Stimulated activated CD4-positive, alpha-beta T cell treated with anti-CD3 and anti-CD28 coated beads, TNF-alpha, amount 100 ng/mL, for 1 hour (primary cell): ENCODE measurements at places on chromosomes 13 and 19.

- no peak for DNase-seq
Measured at GRCh38 chr13:43569658-43570057, 217.1 kb downstream of the ENOX1 start.

DNA sequence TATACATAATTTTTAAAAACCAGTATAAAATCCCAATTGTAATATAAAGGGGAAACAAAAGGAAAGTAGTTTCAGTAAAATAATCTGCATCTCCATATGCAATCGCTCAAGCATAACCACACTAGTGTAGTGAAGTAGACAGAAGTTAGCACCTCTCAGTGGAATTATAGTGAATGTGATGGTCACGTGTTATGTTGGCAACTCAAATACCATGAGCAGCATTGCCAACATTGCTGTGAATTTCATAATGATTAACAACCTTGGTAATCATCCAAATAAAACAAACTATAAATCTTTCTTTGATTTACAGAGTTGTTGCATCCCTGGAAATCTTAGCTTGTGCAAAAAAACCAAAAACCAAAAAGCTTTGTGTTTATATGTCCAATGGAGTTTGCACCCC, 77.3 kb upstream of the SIAH3 start:
- no peak for DNase-seq

- DNase-seq: no peak
Measured at GRCh38 chr19:29967623-29968022, 25.6 kb downstream of the URI1 start.

DNA sequence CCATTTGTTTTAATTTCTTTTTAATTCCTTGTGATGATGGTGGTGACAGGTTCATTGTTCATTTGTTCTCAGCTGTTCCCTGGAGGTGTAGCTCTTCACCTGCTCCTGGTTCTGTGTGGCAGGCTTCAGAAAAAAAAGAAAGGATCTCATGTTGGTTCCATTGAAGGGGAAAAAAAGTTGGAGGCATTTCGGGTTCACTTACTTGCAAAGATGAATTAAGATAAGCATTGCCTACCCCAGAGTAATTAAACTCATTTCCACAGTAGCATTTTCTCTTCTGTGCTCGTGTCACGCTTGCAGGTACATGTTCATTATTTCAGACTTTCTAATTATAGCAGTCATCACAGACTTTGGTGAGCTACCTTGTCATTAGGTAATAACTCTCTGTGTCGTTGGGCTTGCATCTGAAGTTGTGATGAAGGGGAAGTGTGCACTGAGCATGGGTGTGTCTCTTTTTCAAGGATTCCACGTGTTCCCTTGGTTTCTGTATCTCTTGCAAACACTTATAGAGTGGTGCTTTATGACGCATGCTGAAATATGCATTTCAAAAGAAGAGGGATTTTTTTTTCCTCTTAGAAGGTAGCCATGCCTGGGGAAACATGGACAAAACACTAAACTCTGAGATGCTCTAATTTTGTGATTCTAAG, 69.1 kb downstream of the MTUS2 start:
- no peak for DNase-seq

- no peak for DNase-seq
Measured at GRCh38 chr19:41328157-41328841, 18.3 kb downstream of the CCDC97 start.

DNA sequence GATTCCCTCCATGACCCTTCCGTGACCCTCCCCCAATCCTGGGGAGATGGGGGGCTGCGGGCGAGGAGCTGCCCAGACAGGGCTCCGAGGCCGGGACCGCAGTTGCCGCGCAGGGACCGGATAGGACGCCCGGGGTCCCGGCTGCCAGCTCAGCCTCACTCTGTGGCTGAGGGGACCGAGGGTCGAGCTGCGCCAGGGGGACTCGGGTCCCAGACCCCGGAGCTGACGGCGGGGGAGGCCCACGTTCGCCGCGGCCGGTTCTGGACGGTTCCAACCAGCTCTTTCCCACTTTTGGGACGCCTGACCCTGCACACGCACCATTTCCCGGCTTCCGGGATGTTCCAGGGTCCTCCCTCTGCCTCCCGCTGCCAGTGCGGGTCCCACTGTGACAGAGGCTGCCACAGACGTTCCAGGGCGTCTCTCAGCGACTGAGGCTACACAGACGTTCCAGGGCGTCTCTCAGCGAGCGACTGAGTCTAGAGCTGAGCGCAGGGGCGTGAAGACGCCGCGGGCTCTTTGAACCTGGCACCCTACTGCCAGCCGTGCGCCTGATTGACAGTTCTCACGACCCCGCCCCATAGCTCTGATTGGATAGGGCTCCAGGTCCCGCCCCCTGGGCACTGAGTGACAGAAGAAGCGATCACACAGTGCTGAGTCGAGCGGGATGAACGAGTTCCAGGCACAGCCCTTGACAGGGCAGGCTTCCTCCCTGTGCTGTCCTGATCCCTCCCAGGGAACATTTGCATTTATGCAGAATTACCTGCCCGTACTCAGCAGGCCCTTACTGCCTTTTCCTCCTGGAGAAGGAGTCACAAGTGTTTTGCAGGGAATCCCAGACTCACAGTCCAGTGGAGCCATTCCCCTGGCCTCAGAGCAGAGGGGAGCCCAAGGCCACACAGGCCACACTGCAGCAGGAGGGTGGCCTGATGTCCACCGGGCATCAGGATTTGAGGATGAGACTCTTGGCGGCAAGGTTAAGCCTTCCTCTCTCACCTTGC, at the start of gene ZNF563:
TSS of gene ZNF563 (minus strand) at position 472 of the 998 bp plus-strand sequence. CDS start at position 321, 151 bp downstream.
- peak; percentile 97 for DNase-seq

- DNase-seq: no peak
Measured at GRCh38 chr13:58318495-58319167, 687.1 kb downstream of the PCDH17 start.

DNA sequence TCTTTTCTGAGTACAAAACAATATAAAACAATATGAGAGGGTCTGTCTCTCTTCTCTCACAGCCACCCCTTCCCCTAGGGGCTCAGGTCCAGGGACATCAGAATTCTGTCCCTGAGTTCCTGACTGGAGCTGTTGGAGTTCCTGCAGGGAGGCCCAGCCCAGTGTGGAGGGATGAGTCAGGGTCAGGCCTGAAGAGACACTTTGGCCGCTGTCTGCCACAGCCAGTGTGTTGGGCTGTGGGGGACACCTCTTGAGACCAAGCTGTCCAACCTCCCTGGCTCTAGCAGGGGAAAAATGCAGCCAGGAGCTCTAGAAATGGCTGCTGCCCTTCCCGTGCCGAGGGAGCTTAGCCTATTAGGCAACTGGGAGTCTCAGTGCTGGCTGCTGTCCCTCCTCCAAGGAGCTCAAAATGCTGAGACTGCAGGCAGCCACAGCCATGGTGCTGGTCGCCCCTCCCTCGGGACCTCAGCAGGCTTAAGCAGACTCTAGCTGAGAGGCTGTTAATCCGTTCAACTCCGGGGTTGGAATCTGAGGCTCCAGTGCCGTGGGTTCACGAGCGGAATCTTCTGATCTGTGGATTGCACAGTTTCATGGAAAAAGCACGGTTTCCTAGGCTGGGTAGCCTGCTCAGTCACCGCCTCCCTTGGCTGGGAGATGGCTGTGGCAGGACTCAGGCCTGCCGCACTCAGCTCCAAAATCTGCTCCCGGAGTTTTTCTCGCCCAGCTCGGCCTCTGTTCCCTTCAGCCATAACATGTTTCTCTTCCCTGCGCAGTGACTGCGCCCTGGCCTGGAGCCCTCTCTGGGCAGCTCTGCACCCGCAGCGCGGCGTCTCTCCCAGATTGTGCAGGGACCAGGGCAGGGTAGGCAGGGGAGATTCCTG, 3.8 kb upstream of the ZNF626 start:
- DNase-seq: no peak

DNA sequence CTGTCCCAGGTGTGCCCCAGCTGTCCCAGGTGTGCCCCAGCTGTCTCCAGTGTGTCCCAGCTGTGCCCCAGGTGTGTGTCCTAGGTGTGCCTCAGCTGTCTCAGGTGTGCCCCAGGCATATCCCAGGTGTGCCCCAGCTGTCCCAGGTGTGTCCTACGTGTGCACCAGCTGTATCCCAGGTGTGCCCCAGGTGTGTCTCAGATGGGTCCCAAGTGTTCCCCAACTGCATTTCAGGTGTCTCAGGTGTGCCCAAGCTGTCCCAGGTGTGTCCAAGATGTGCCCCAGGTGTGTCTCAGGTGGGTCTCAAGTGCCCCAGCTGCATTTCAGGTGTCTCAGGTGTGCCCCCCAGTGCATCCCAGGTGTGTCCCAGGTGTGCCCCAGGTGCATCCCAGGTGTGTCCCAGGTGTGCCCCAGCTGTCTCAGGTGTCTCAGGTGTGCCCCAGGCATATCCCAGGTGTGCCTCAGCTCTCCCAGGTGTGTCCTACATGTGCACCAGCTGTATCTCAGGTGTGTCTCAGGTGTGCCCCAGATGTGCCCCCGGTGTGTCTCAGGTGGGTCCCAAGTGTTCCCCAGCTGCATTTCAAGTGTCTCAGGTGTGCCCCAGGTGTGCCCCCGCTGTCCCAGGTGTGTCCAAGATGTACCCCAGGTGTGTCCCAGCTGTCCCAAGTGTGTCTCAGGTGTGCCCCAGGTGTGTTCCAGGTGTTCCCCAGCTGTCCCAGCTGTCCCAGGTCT, 1.3 kb upstream of the GRK1 start:
- no peak for DNase-seq

- no peak for DNase-seq
Measured at GRCh38 chr19:36225219-36225892, 10.4 kb downstream of the ZNF146 start.

- no peak for DNase-seq
Measured at GRCh38 chr13:97726664-97727280, 226.7 kb upstream of the IPO5 start.

DNA sequence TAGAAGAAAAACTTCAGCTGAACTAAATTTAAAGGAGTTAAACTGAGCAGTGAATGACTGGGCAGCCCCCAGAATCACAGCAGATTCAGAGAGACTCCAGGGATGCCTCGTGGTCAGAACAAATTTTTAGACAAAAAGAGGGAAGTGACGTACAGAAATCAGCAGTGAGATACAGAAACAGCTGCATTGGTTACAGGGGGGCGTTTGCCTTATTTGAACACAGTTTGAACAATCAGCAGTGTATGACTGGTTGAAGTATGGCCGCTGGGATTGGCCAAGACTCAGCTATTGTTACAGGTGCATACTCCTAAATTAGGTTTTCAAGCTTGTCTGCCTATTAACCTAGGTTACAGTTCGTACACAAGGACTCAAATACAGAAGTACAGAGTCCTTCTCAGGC, 2.2 kb upstream of the SPRYD7 start:
- no peak for DNase-seq
